T-helper 2 cell (primary cell): ENCODE measurements at places on chromosomes 3 and 15.
A peak's percentile ranks its signal among the peaks of the same experiment; 100 is the strongest.

GRCh38 chr3:149186721-149187120 is 34.9 kb downstream of the CP start:
- no peak for DNase-seq

DNA sequence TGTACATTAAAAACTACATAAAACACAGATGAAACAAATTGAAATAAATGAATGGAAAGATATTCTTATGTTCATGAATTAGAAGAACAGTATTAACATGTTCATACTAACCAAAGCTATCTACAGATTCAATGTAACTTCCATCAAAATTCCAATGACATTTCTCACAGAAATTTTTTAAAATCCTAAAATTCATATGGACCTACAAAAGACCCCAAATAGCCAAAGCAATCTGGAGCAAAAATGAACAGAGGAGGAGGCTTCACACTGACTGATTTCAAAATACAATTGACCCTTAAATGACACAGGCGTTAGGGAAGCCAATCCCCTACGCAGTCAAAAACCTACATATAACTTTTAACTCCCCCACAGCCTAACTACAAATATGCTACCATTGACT is 39.4 kb downstream of the KPNA1 start:
- DNase-seq = no peak

DNA sequence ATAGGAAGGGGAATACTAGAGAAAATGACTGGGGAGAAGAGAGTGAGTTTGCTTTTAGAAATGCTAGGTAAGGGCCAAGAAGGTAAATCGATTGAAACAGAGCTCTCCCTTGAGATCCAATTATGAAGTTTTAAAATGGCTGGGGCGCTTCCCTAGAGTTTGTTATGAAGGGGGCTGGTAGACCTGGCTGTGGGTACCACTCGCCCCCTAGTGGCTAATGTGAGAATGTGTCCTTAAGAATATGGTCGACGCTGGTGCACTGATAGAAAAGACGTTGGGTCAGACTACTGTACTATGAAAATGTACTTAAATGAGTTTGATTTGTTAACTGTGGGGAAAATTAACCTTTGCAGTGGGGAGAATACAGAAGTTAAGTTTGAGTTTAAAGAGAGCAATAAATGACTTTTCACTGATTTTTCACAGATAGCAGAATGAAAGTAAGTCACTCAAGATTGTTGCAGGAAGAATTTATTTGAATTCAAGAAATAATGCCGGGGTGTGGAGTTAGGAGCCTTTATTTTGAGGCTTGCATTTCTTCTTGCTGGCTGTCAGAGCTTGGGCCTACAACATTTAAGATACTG is 9.2 kb downstream of the TMPRSS7 start:
- DNase-seq = no peak

DNA sequence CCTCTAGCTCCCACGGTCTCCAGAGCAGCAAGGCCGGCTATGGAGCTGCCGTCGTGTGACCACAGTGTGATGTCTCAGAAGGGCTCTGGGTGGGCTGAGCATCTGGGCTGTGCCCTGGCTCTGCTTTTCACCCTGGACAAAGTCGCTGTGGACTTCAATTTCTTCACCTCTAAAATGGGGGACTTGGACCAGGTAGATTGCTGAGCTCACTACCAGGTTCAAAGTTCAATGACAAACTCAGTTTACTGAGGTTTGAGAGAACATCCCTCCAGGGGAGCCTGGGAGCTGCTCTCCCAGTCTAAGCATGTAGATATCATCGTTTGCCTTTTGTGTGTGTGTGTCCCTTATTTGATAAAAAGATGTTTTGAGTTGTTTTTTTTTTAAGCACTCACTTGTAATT is 25.1 kb downstream of the RLBP1 start:
- no peak for DNase-seq

DNA sequence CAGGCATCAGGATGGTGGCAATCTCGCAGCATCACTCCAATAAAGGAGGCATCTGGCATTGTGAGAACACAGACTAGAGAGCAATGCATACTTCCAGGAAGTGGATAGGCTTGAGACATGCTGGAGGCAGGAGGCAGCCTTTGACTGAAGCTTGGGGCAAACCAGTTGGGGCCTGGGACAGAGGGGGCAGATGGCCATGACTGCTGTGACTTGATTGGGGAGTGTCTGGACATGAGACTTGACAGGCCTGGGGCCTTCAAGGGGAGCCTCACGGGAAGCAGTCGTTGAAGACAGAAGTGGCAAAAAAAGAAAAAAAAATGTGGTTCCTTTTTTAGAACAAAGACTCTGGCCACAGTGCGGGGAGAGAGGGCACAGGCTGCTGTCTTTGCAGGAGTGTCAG is 44.7 kb upstream of the CHRNA7 start:
- no peak for DNase-seq

GRCh38 chr3:31868236-31868635 is 112.8 kb downstream of the OSBPL10 start:
- no peak for DNase-seq

DNA sequence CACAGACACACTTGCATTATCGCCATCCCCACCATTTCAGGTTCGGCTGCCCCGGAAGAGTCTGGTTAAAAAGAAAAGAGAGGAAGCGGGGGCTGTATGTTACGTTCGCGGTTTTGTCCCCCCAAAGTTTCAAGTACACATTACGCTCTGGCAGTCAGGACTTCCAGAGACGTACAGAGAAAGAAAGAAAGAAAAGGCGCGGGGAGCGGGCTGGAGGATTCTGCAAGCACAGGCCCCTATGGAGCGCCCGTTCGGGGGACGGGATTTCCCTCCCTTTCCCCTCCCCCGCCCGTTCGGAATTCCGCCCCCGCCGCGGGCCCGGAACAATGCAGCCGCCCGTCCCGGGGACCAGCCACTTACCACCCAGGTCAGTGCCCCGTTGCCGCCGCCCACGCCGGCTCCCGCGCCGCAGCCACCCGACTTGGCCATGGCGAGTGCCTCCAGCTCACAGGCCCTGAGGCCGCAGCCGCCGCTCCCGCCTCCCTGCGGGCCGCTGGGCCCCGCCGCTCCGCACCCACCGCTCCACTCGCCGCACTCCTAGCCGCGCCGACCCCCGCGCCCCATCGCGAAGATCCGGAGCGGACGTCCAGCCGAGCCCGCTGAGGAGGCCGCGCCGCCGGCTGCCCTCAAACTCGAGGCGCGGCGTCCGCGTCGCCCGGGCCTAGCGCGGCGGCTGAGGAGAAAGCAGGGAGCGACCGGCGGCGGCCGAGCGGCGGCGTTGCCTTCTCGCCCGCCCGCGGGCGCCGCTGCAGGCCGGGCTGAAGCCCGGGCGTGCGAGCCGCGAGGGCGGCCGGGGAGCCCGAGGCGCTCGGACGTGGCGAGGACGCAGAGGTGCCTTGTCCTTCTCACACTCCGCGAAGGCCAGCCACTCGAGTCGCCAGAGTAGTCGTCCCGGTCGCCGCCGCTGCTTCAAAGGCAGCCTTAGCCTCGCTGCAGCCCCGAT is 567 bp downstream of the TOP2B start:
- DNase-seq = peak; percentile 69

DNA sequence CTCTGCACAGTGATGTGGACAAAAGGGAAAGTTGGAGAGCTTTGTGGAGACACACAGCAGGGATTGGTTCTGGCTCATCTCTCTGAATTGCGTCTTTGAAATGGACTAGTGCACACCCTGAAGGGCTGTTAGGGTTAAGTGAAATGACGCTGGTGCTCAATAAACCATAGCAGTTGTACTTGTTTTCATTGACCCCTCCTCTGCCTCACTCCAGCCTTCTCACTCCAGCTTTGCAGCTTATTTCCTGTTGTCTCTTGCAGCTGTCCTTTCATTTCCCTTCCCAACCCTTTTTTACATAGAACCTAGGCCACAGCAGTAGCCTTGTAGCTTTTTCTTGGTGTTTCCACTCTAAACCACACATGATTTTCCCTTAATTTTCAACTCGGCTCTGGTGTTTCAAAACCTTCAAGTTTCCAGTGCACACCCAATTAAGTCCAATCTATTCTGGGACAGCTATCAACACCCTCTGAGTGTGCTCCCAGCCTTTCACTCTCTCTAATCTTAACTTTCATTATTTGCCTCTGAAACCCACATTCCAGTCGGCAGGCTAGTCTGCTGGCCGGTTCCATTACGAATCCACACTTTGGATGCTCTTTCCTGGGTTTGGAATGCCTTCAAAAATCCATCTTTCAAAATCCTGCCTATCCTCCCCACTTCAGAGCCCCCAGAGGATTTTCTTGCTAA is 6.4 kb downstream of the C3orf52 start:
- no peak for DNase-seq

- DNase-seq = no peak
Measured at GRCh38 chr3:3586843-3587646, 212.2 kb upstream of the LRRN1 start.

GRCh38 chr3:53114412-53115074 is 15.7 kb downstream of the RFT1 start:
- DNase-seq = no peak

DNA sequence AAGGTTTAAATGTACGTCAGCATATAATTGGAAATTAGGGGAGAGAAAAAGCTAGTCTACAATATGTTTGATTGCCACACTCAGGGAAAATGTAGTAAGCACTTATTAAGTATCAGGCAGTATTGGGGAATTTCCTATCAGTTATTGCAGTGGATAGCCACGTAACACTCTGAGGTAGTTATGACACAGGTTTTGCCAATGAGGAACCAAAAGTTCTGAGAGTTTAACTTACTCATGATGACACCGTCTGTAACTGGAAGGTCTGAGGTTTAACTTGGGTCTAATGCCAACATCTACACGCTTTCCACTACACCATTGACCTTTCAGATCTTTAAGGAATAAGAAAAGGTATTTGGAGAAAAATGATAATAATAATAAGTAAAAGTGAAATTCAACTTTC is 89.5 kb downstream of the ZMAT3 start:
- DNase-seq = no peak

DNA sequence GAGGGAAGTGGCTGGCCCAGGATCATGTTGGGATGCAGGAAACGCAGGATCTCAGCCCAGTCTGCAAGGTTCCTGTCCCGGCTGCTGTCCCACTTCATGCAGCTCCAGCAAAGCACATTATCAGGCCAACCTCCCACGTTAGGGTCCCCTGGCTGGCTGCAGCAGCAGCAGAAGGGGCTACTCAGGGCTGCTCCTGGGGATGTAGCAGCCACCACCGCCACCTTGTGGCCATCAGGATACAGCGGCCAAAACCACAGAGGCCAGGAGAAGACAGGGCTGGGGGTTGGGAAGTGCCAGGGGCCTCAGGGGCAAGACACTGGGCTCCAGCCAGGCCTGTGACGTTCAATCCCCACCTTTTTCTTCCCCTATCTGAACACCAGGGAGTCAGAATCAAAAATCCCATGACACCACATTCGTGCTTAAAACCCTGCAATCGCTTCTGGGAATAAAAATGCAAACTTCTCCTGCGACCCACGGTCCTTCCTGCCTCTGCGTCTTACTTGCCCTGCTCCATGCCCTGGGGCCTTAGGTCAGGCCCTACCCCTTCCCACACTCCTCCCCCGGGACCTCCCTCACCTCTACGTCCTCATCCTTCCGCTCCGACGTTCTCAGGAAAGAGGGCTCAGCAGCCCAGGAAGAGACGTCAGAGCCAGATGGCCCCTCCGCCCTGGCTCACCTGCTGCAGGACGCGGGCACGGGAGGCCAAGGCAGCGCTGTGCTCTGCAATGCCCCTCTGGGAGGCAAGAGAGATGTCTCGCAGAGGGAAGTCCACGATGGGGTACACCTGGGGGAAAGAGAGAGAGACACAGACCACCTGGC is 21.5 kb downstream of the SSUH2 start:
- DNase-seq = no peak

GRCh38 chr3:71724584-71725270 is 475 bp downstream of the EIF4E3 start:
- peak; percentile 53 for DNase-seq

DNA sequence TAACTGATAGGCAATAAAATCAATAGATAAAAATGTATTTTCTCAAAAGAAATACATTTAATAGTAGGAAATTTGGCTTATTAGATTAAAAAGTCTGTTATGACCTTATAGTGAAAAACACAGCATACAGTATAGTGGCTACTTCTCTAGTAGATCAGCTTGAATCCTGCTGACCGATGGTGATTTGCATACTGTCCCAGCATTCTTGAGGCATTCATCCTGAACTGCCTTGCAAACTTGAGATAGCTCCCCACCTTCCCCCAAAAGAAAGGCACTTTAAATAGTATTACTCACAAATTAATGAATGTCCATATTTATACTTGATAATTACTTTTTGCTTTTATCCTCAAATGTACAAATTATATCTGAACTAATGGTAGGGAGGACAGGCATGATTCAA is 6.7 kb downstream of the CHMP2B start:
- DNase-seq = no peak

DNA sequence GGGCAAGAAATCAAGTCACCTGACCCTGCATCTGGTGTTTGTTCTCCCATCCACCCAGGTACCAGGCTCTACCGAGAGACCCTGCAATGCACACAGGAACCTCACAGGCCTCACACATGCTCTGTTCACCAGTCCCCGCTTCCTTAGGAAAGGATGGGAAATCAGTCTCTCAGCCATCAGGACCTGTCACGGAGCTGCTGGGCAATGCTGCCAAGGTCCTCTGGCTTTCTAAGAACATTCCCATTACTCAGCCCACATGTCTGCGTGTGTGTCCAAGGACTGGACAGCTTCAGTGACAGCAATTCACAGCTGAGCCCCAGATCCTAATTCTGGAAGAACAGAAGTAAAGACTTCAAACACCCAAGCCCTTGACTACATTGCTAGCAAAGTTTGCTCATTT is 6.5 kb upstream of the SRGAP3 start:
- DNase-seq = no peak

GRCh38 chr3:1007866-1008265 is 85.0 kb upstream of the CNTN6 start:
- DNase-seq = no peak

DNA sequence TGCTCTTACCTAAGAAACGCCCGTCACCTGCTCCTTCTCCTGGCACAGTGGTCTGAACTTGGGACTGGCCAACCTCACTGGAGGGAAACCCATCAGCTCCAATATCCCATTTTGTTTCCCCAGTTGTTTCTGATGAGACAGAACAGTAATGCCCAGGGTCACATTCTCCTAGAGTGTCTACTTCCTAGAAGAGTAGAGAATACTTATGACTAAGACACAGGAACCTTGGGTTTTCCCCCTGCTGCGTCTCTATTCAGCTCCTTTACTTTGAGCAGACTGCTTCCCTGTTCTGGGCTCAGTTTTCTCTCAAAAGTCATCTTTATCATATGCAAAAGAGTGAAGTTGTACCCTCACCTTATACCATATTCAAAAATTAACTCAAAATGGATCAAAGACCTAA is 79.4 kb downstream of the POLR2M start:
- DNase-seq = no peak

DNA sequence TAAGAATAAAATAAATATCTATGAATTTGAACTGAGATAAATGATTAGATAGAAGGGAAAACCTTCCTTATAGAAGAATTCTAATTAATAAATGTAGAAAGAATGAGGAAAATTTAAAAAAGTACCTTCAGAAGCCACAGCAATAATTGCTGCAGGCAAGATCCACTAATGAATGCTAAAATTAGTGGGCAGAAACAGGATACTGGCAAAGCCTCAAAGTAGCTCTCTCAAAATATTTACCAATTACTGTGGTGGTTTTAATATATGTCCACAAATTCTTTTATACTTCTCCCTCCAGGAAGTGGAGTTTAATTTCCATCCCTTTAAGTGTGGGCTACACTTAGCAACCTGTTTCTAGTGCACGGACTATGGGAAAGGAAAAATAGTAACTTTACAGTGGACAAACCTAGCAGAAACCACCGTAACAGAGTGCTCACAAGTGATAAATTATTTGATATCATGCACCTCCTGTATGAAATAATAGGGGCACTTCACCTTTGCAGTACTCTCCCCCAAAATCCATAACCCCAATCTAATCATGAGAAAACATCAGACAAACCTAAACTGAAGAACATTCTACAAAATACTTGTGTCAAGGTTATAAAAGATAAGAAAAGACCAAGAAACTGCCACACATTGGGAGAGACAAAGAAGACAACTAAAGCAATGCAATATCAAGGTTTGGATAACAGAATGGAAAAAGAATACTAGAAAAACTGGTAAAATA is 6.8 kb downstream of the PEAK1 start:
- no peak for DNase-seq
